ENCODE measurements at places on chromosomes 1 and 21.
A peak's percentile ranks its signal among the peaks of the same experiment; 100 is the strongest.

DNA sequence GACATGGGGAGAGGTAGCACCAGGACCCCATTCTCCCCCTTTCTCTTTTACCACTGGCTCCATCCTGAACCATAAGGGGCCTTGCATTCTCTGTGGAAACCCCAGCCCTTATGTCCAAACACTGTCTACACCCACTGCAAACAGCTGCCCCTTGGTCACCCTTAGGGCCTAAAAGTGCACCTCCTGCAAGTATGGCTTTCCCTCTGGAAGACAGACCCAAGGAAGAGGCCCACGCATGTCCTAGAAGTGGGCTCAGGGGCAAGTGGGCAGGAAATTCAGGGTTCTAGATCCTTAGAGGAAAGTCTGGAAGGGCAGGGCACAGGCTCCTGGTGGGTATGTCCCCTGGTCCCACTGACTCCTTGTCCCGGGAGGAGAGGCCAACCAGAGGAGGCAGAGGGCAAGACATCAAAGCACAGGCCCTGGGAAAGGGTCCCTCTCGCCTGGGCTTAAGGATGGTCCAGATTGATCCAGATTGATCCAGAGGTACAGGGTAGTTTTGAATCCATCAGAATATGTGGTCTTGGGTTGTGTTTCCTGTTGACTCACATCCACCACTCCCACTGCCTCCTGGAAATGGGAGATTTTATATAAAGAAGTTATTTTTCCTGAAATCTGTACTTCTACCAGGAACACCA lies 150.9 kb downstream of the GRIK3 start:
- DNase-seq = no peak

DNA sequence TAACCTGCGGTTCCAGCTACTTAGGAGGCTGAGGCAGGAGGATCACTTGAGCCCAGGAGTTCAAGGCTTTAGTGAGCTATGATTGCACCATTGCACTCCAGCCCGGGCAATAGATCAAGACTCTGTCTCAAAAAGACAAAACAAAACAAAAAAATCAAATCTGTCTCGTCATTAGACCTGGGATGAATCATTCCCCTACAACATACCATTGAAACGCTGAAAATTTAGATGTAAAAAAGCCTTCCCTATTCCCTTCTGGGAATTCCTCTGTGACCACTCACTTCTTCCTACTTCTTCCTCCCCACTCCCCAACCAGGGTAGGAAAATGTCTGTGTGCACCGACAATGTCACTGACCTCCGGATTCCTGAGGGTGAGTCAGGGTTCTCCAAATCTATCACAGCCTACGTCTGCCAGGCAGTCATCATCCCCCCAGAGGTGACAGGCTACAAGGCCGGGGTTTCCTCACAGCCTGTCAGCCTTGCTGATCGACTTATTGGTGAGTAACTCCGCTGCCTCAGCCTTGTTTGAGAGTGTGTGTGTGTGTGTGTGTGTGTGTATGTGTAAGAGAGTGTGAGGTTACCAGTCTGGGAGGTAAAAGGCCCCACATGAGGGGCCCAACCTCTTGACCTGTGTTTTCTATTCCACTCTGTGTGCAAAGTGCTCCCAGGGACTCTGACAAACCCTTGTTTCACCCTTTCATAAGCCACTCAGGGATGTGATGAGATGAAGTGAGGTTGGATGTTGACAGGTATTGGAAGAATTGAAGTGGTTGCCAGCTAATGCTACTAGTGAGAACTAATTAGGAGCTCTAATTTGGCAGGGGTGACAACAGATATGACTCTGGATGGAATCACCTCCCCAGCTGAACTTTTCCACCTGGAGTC lies 16.3 kb upstream of the SARS1 start:
- DNase-seq = peak; percentile 19

GRCh38 chr1:175848329-175848728 lies 104.9 kb upstream of the TNR start:
- no peak for DNase-seq

DNA sequence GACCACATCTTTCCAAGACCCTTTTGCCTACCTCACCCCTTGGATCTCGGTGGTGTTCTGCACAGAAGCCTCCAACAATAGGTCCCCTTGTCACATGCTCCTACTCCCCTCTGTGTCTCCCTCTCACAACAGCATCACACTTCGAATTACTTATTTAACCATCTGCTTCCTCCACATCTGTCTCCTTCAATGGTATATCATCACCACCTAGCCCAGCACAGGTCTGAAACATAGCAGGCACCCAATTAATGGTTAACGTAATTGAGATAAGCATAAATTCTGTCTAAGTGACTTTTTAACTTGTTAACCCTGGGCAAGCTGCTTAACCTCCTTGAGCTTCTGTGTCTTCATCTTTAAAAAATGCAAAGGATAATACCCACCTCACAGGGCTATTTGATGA lies 100.3 kb upstream of the BARHL2 start:
- DNase-seq = no peak

DNA sequence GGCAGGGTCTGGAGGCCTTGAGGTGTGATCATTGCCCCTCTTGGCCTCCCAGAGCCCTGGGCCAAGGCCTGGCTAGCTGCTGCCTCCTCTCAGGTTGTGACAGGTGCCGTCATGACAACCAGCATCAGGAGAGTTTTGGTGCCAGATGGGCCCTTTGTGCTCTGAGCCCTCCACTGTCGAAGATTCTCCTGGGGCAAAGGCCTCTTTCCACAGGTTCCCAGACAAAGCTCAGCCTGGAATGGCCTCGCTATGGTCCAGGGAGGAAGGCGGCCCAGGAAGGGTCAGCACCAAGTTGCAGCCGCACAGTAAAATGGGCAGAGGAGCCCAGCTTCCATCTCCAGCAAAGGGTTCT lies 78.4 kb downstream of the ALPL start:
- no peak for DNase-seq

DNA sequence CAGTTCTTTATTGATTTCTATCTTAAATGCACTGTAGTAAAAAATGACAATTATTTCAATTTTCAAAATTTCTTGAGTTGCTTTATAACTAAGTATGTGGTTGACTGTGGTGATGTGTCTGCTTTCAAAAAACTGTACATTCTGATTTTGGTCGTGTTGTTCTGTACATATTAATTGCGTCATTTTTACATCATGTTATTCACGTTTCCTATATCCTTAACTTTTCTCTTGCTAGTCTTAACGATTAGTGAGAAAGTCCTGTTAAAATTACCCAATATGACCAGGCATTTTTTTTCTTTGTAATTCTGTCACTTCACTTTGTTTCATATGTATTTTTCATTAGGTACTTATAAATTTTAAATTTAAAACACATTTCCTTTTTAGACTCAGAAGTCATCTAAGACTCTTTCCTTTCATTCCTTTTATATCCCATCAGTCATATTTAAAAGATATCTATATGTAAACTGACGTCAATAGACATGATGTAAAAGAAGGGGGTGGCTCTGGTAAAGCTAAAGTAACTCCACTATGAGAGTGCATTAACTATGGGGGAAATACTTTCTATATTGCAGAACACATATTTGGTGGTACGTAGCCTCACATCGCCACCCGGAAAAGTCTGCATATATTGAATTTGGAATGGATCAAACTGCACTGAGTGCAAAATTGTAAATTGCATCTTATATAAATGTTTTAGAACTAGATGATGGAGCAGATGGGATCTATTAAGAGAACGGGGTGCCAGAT lies 1.1 kb upstream of the COA6 start:
- no peak for DNase-seq

DNA sequence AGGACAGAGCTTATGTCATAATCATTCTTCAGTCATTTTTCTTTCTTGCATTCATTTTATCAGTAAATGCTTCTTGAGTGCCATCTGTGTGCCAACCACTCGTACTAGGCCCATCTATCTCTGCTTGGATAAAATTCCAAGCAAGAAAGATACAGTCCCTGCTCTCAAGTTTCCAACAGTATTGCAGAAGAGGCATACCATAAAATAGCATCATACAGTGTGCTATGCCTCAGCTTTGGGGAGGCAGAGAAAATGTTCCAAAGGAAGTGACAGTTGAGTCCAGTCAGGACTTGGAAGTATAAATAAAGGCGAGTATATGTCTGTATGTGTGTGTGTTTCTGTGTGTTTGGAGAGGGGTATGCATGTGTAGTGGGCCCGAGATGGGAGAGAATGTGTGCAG lies 113.4 kb upstream of the HOOK1 start:
- DNase-seq = no peak

- DNase-seq = no peak
Measured at GRCh38 chr1:96926176-96926575, 204.6 kb downstream of the PTBP2 start.

DNA sequence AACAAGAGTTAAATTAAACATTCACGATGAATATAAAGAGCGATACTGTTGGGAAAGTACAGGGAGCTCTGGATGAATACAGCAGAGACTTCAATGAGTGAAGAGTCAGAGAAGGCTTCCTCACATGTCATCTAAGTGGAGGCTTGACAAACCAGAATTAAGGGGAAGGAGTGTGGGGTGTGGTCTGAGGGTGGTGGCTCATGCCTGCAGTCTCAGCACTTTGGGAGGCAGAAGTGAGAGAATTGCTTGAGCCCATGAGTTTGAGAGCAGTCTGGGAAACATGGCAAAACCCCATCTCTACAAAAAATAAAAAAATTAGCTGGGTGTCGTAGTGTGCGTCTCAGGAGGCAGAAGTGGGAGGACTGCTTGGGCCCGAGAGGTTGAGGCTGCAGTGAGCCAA lies 8.7 kb downstream of the SDHB start:
- DNase-seq = no peak

- DNase-seq = no peak
Measured at GRCh38 chr1:87389546-87389945, 60.9 kb downstream of the LMO4 start.

- no peak for DNase-seq
Measured at GRCh38 chr1:247440001-247440620, 17.8 kb downstream of the OR2B11 start.

DNA sequence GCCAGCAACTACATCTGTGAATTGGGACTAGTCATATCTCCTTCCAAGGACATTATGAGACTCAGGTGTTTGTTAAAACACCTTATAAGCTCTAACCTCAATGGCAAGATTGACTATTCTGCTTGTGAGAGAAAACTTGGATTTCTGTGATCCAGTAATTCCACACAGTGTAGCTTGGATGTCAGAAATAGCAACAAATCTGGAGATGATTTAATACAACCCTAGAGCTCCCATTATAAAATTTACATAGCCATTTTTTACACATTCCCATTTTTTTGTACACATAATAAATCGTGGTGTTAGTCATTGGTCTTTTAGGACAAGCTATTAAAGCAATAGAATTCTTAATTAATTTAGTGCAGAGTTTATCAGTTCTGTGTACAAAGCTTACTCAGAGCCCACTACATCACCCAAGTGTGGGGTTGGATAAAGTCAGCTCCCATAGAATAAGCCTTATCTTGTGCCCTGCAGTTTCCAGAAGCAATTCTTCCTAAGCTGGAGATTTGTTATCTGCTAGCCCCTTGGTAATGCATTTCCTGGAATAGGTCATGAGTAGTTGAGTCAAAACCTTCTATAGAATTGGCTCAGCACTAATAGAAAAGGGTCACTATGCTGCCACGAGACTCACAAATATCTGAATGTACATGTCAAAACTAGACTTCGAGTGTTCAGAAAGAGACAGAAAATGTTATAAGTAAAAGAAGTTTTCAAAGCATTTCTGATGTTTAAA lies 434.0 kb upstream of the RUNX1 start:
- DNase-seq = no peak

GRCh38 chr1:109901141-109901523 lies 9.5 kb upstream of the CSF1 start:
- DNase-seq = no peak

DNA sequence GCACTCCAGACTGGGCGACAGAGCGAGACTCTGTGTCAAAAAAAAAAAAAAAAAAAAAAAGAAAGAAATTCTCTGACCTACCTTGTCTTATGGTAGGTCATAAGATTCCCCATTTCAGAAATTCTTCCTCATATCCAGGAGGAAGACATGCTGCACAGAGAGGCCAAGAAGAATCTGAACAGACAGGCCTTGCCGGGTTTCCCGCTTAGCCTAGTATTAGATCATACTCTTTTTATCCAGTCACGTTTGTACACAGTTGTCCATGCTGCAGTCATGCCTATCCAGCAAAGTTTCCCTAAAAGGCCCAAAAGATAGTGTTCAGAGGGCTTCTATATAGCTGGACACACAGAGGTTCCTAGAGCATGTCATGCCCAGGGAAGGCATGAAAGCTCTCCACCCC lies 93.6 kb upstream of the CHODL start:
- no peak for DNase-seq

DNA sequence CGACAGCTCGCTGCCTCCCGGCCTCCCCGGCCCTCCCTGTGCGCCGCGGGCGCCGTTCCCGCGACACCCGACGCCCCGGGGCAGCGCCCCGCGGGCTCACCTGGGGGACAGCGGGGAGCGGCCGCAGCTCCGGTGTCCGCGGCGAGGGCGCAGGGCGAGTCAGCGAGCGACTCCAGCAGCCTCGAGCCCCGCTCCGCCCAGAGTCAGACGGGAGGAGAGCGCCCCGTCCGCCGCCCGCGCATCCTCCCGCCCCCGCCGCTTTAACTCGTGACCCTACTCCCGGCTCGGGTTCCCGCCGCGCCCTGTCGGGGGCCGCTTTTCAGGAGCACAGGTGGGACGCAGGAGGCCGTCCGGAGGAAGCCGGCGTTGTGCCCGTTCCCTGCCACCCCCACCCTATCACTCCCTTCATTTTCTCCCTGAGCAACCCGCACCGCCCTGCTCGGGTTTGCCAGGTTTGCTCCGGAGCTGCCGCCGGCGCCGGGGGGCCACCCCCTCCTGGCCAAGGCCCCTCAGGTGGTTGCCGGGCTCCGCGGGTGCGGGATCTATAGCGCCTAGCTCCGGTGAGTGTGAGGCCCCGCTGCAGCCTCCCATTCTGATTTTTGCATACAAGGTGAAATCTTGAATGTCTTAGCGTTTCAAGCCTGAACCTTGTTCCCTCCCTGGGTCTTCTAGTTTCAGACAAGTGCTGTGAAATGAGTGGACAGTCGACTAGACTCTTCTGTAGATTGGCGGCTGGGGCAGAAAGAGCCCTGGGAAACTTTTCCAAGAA lies at the start of gene MCOLN3:
MCOLN3 (minus strand) TSS at position 205 of the 769 bp plus-strand sequence. CDS start 3,140 bp downstream, outside the sequence.
- DNase-seq = peak; percentile 24

DNA sequence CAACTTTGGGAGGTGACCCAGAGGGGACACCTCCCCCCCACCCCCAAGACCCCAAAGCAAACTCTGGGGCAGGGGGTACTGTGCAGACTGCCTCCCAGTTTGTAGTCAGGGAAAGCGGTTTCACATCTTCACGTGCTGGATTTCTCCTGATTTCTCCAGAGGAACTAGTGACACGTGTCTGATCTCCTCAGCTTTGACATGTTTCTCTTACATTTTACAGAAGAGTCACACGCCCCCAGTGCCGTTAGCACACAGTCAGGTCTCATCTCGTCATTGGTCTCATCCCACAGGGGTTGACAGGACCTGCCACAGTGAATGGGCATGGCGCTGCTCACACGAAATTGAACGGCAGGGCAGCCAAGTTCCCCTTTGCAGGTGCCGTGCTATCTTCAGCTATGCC lies 11.8 kb downstream of the PDPN start:
- DNase-seq = no peak

GRCh38 chr21:27268290-27268689 lies 301.4 kb upstream of the ADAMTS5 start:
- no peak for DNase-seq

DNA sequence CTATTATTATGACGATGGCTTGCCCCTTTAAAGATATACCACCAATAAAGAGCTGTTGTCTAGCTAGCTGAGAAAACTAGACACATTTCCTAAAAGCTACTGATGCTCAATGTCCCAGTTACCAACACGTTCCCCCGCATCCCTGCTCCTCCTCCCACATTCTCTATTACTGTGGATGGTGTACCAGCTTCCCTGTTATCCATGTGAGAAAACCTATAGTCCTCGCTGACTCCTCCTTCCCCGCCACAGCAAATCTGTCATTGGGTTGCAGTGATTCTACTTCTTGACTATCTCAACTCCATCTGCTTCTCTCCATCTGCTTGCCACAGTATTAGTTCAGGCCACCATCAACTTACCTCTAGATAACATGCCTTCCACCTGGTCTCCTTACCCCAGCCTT lies 337.5 kb downstream of the KCNH1 start:
- no peak for DNase-seq

All from stimulated activated CD4-positive, alpha-beta T cell treated with anti-CD3 and anti-CD28 coated beads, Interleukin-4, amount 100 ng/mL, for 24 hours (primary cell).